ENCODE measurements at places on chromosomes 12 and 14.

DNA sequence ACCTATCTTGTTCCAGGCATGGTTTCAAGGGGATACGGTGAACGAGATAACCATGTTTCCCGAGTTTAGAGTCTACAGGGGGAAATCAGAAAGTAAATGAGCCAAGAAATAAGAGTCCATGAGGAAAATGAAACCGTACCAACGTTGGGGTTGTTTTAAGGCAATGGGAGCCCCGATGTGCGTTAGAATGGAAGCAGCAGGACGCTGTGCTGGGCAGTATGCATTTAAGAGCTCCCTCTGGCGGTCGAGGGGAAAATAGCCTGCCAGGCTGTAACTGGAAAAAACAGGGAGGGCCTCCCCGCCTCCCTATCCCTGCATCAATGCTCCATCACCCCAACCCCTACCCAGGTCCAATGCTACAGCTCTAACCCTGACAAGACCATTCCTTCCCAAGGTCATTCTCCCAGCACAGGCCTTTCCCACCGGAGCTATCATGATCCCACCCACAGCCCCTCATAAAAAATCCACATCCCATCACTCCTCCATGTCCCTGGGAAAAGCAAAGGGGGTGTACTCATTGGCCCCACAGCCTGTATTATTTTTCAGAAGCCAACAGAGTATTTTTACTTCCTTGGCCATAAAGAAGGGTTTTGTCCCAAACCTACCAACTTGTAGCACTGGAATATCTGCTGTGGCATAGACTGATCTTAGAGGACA, 226.3 kb upstream of the NOS1 start:
- H3K4me3 ChIP-seq: no peak overlapping the region
- H3K27me3 ChIP-seq: peaks cover 20% of the 10 kb centered on the region
- H3K27ac ChIP-seq: no peak overlapping the region
- peak; percentile 53 for DNase-seq
- no peaks in the 10 kb centered on the region for H3K4me1 ChIP-seq

DNA sequence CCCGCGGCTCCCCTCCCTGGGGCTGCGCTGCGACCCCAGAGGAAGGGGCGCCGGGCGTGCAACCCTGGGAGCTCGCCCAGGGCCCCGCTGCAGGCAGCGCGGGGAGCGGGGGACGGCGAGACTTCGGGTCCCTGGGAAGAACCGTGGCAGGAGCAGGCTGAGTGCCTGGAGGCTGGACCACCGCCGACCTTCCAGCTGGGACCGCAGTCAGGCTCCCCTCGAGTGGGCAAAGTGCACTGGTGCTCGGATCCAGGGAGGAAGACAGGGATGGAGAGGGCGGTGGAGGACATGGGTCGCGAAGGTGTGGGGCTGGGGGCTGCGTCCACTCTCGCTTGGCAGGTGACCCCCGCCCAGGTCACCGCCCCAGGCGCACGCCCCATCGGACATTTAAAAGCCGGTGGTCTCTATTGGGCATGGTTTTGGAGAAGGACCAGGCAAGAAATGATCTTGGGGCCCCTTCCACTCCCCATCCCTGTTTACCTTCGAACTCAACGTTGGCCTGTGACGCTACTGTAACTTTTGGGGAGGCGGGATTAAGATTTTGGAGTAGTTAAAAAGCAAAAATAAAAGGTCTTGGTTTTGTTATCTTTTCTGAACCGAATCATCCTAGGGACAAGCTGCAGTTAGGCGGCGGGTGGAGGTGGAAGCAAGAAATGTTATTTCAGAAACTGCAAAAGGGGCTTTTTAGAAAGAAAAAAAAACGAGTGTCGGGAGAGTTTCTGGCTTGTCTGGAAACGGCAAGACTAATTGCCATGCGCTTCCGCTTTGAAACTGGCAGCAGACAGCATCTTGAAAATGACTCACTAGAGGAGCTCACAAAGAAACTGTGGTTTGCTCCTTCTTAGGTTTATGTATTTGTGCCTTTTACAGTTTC, 1.0 kb downstream of the ELK3 start:
- DNase-seq: peak; percentile 68
- peak overlapping the region; percentile 97 for H3K27ac ChIP-seq
- H3K4me1 ChIP-seq: peaks cover 70% of the 10 kb centered on the region
- H3K27me3 ChIP-seq: no peaks in the 10 kb centered on the region

DNA sequence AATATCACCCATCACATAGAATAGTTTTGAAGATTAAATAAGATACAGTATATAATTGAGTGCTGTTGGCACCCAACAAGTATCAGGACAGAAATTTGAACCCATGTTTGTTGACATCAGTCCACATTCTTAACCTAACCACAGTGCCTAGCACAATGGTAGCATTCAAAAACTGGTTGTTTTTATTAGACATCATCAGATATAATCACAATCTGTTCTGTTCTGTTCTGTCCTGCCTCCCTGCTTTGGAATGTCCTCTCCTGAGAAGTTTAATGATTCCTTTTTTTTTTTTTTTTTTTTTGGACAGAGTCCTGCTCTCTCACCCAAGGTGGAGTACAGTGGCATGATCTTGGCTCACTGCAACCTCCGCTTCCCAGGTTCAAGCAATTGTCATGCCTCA, 476.6 kb downstream of the RMST start:
- H3K27ac ChIP-seq: no peak overlapping the region
- H3K36me3 ChIP-seq: no peaks in the 10 kb centered on the region
- no peaks in the 10 kb centered on the region for H3K27me3 ChIP-seq
- no peak overlapping the region for H3K4me3 ChIP-seq
- no peaks in the 10 kb centered on the region for H3K4me1 ChIP-seq

- H3K4me1 ChIP-seq: no peaks in the 10 kb centered on the region
- H3K27ac ChIP-seq: no peak overlapping the region
- DNase-seq: no peak
- H3K4me3 ChIP-seq: no peak overlapping the region
- no peaks in the 10 kb centered on the region for H3K27me3 ChIP-seq
- H3K36me3 ChIP-seq: no peaks in the 10 kb centered on the region
These were observed 156.7 kb downstream of the NUAK1 start for GRCh38 chr12:105982022-105982421.

- H3K4me3 ChIP-seq: no peak overlapping the region
- no peaks in the 10 kb centered on the region for H3K4me1 ChIP-seq
- H3K36me3 ChIP-seq: no peaks in the 10 kb centered on the region
- DNase-seq: no peak
- H3K27me3 ChIP-seq: no peaks in the 10 kb centered on the region
These were observed 267.9 kb downstream of the TMTC2 start for GRCh38 chr12:82954572-82954971.

- no peaks in the 10 kb centered on the region for H3K27me3 ChIP-seq
- no peaks in the 10 kb centered on the region for H3K4me1 ChIP-seq
- H3K4me3 ChIP-seq: no peak overlapping the region
These were observed 169.1 kb upstream of the TBX3 start for GRCh38 chr12:114852976-114853529.
